Caco-2 (cell line): ENCODE measurements at places on chromosomes 4 and X.

- no peak for DNase-seq
Observed at GRCh38 chr4:52976523-52977230, 114.6 kb downstream of the RASL11B start.

DNA sequence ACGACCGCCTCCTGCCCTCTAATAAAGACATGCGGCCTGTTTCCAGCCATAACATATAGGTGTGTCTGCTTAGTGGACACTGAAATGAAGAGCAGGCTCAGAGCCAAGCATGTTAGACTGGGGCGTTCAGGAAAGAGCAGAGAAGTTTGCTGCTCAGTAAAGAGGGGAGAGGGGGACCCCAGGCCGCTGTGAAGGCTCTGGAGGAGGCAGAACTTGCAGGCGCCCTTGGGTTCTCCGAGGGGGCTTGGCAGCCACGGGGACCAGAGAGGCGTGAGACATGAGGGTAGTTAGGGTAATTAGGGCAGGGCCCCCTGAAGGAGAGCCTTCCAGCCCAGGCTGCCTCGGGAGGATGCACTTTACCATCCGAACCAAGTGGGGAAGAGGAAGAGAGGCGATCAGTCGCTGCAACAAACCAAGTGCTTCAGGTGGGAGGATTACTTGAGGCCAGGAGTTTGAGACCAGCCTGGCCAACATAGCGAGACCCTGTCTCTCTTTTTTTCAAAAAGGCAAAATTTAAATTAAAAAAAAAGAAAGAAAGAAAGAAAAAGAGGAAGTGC is 46.6 kb upstream of the CDKN2AIP start:
- DNase-seq, result no peak

DNA sequence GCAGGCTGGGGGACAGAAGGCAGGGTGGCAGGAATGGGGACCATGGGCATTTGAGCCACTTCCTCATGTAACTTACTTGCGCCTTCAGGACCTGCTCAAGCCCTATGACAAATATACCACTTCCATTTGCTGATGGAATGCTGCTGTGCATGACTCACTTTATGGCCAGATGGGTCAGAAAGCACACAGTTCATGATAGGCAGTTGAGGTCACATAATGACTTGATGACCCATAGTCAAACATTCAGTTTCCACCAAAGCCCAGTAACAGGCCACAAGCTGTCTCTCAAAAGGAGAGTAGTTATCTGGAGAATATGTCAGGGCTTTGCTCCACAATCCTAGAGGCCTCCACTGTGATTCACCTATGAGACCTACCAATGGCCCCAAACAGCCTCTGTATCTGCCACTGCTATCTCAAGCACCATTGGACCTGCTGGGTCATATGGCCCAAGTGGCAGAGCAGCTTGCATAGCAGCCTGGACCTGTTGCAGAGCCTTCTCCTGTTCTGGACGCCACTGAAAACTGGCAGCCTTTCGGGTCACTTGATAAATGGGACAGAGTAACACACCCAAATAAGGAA is 5.3 kb upstream of the PAPSS1 start:
- DNase-seq, result peak; percentile 35

GRCh38 chr4:87697272-87697671 is 47.2 kb downstream of the DMP1 start:
- DNase-seq, result no peak

GRCh38 chrX:106499473-106499872 is 112.3 kb upstream of the RADX start:
- DNase-seq, result no peak

GRCh38 chr4:122894827-122895226 is 27.6 kb downstream of the NUDT6 start:
- DNase-seq, result no peak

GRCh38 chr4:3742610-3743009 is 23.6 kb upstream of the ADRA2C start:
- no peak for DNase-seq

- no peak for DNase-seq
Observed at GRCh38 chr4:176262243-176262642, 6.8 kb downstream of the ASB5 start.

GRCh38 chr4:138259271-138259670 is 17.1 kb upstream of the SLC7A11 start:
- DNase-seq, result no peak

GRCh38 chrX:31572360-31572759 is 500.5 kb upstream of the FTHL17 start:
- DNase-seq, result no peak

DNA sequence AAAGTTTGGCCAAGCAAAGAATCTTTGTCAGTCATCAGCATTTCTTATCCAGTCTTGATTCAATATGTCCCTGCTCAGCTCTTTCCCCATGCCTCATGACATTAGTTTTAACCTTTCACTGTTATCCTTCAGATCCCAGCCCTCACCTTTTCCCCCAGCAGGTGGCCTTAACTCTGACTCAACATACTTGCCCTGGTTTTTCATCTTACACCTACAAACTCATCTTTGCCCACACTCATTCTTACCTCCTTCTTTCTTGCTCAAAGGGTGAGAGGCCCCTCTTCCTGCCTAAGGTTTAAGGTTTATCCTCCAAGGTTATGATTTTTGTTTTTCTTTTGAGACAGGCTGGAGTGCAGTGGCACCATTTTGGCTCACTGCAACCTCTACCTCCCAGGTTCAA is 10.6 kb upstream of the ANXA5 start:
- no peak for DNase-seq

GRCh38 chr4:689723-690122 is 772 bp upstream of the SLC49A3 start:
- DNase-seq, result no peak

- no peak for DNase-seq
Observed at GRCh38 chrX:11367609-11368430, 74.6 kb downstream of the AMELX start.

DNA sequence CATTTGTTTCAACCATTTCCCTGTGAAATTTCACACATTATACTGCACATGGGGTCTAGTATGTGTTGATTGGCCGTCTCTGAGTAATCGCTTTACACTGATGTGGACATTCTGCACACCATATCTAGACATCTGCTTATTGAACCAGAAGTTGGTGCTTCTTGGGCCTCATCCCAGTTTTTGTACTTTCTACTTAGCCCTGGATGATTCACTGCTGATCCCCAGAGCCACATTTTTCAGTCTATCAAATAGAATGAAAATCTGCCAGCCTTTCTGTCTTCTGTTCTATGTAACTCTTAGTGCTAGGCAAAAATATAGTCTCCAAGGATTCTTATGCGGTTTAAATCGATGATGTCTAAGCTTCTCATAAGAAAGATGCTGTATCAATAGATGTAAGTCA is 40.5 kb upstream of the RELL1 start:
- no peak for DNase-seq

- DNase-seq, result no peak
Observed at GRCh38 chr4:47500776-47501175, 15.7 kb downstream of the ATP10D start.

DNA sequence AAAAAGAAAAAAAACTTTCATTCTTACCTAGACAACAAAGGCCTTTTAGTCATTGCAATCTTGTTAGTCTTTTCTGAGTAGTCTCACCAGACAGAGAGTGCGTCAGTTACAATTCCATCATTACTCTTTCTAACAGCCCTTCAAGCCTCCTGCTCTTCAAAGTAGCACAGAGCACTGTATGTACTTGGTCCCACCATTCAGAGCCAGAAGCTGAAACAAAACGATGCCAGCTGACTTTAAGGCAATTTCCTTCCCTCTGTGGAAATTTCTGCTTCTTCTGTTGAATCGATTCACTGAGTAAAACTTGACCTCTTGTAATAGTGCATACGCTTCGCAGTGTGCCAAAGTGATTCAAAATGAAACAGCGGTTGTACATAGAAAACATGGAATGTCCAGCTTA is 57.7 kb upstream of the TENM3 start:
- no peak for DNase-seq

- DNase-seq, result no peak
Observed at GRCh38 chrX:45743906-45744625, 543.4 kb upstream of the DIPK2B start.

GRCh38 chr4:130486186-130486585 is 1390.2 kb downstream of the C4orf33 start:
- DNase-seq, result no peak

GRCh38 chr4:178937130-178937529 is 1494.9 kb upstream of the AGA start:
- no peak for DNase-seq

GRCh38 chrX:75784680-75785491 is at the start of gene MAGEE2:
Gene MAGEE2 (minus strand): TSS chrX:75785254. CDS start chrX:75785051, 203 bp downstream.
- DNase-seq, result no peak

DNA sequence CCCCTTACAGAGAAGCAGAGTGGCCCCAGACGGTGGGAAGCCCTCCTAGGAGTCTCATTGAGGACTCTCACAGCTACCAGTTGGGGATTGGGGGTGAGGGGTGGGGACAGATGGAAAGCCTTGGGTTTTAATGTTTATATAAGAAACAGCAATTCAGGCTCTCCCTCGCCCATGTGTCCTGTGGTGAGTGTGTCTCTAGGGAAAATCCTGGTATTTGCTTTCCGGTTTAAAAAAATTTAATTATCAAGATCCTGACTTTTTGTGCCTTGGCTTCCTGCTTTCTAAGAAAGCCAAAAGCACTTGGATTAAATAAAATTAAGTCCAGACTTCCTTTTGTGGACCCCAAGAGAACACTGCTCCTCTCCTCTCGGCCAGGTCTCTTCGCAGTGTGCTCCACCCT is 93.8 kb downstream of the SOWAHB start:
- no peak for DNase-seq

DNA sequence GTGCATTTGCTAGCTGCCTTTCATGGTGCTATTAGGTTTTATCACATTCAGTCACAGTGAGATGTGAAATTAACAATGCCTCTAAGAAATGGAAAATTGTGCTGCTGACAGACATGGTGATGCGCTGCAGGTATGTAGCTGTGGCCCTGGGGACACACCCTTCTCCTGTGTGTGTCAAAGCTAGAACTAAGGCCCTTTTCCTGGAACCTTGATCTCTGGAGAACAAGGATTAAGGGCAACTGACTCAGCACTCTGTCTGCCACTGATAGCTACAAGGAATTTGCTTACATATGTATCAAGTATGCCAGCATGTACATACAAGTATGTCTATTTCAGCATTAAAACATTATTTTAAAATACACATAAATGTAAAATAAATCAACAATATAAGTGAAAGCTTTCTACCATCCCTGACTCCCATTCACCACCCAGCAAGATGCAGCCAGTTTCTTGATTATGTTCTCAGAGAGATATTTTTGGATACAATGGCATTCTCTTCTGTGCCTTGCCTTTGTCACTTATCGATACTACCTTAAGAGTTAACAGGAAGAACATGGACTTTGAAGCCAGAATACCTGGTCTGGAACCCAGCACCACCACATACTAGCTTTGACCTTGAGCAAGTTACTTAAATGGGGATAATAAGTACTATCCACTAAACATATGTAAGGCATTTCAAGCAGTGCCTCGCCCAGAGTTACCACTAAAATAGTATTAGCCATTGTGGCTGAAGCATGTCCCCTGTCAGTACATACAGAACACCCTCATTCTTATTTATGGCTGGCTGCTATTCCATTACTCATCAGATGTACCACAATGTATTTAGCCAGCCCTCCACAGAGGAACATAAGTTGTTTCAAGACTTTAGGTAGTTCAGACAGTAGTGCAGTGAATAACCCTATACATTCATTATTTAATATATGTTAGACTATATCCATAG is 68.5 kb downstream of the NPNT start:
- peak; percentile 5 for DNase-seq

- DNase-seq, result peak; percentile 60
Observed at GRCh38 chr4:5812506-5813229, 80.2 kb downstream of the CRMP1 start.

GRCh38 chr4:64584981-64585557 is 175.8 kb upstream of the TECRL start:
- DNase-seq, result peak; percentile 3

- DNase-seq, result no peak
Observed at GRCh38 chr4:168656055-168656660, 159.3 kb downstream of the PALLD start.

GRCh38 chr4:160175064-160175643 is 1072.3 kb downstream of the RAPGEF2 start:
- peak; percentile 21 for DNase-seq

- no peak for DNase-seq
Observed at GRCh38 chr4:152690706-152691651, 11.2 kb upstream of the TMEM154 start.

- no peak for DNase-seq
Observed at GRCh38 chr4:75892508-75892907, 9.7 kb downstream of the PPEF2 start.

GRCh38 chr4:3248811-3249661 is at the start of gene MSANTD1:
Gene MSANTD1 (plus strand): TSS chr4:3249159. CDS start chr4:3249223, 64 bp downstream.
- no peak for DNase-seq

- no peak for DNase-seq
Observed at GRCh38 chr4:89572224-89572858, 264.6 kb downstream of the SNCA start.

GRCh38 chr4:122798101-122798500 is 28.5 kb upstream of the FGF2 start:
- peak; percentile 48 for DNase-seq

DNA sequence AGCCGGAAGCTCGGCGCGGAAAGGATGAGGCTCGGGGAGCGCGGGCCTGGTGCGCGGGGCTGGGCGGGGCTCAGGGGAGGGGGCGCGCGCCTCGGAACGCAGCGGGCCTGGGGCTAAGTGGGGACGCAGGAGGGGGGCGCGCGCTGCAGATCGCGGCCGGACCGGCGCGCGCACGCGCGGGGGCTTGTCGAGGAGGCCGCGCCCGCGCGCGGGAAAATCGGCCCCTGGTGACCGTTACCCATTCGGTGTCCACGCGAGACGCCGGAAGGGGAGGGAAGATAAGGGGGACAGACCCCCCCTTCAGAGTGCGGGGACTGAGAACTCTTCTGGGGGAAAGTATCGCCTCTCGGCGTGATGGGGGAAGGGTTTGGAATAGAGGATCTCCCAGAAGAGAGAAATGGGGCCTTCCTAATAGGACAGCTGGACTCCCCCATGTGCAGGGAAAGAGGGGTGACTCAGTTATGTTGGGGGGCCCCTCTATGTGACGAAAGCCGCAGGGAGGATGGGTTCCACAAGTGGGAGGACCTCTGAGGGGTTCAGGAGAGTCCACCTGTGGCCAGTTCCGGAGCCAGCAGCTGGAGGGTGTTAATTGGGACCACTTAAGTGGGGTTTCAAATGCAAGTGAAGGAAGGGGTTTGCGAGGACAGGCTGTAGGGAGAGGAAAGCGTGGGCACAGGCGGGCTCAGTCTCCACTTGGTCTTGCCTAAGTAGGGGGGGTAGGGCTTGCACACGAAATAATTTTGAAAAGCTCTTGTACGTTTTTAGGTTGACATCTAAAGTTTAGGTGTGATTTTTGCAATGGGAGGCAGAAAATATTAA is 584 bp downstream of the SUV39H1 start:
- peak; percentile 47 for DNase-seq

GRCh38 chrX:29082558-29082957 is 495.3 kb downstream of the IL1RAPL1 start:
- no peak for DNase-seq

- no peak for DNase-seq
Observed at GRCh38 chr4:164768516-164768915, 14.6 kb downstream of the SMIM31 start.
